ENCODE measurements at places on chromosomes 12 and 14. TPM values are rescaled to one million over a fixed set of nuclear protein-coding genes. Genes with fewer than 3 reads are reported as not detected.

The RDH11 gene
- total RNA-seq, result 59.1 TPM

DNA sequence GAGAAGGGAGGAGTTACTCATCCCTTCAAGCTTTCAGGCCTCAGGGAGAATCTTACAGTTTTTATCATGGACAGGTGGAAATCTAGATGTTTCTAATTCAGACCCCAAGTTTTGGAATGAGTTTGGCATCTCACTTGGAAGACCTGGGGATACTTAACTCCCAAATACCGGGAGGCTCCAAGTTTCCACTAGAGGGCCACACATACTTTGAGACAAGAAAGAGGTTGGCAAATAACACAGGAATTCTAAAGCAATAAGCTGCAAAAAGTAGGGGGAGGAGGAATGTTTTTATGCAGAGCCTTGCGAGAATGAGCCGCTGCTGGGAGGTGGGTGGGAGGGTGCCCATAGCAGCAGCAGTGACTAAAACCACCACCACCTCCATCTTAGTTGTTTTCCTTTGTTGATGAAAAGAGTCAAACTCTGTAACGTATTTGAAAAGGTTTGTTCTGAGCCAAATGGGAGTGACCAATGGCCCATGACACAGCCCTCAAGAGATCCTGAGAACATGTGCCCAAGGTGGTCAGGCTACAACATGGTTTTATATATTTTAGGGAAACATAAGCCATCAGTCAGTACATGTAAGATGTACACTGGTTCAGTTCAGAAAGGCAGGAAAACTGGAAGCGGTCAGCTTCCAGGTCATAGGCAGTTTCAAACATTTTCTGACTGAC, 34.2 kb upstream of the RNASE1 start:
- DNase-seq, result peak; percentile 65

DNA sequence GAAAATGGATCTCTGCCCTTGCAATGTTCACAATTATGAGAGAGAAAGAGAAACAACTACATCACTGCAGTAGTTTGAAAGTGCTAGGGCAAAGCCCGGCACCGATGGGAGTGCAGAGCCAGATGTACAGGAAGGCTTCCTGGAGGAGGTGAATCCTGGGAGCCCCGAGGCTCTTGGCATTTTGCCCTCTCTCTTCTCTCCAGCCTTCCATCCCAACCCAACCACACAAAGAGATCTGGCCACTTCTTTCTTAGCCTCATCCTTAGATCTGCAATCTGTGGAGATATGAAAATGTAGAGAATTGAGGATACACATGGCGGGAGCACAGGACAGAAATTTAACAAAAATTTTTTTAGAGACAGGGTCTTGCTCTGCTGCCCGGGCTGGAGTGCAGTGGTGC, 3.3 kb upstream of the PAPLN start:
- no peak for DNase-seq

- DNase-seq, result peak; percentile 97
These were observed 13.7 kb downstream of the COA8 start for GRCh38 chr14:103576371-103577024.

DNA sequence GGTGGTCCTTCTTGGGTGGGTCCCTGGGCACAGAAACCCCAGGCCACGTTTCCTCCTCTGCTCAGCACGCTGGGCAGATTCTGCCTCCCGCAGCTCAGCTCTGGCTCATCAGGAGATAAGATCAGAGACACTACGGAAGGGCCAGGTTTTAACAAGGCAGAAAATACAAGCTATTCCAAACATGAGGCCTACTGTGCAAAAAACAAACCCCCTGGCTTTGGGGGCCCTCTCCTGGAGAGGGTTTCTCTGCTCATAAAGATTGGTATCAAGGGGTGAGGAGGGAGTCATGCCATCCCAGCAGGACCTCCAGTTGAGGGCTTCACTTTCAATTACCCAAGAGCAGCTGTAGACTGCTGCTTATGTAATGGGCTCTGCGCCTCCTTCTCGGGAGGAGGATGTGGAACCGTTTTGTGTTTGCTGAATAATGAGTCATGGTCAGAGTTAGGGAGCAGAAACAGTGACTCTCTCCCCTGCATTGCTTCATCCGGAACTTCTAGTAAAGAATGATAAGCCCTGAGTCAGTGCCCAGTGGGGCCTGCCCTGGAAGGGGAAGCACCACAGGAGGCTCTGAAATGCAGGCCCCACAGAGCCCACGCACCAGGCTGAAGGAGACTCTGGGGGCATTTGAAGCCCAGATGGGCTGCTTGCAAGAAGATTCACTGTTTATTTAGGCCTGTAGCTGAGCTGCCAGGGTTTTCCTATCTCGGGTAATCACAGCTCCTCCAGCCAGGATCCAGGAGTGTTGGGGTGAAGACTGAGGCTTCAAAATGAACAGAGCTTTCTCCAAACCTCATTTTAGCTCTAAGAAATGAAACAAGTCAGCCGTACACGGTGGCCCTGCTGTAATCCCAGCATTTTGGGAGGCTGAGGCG, 79.3 kb downstream of the SSPN start:
- DNase-seq, result peak; percentile 99

- peak; percentile 90 for DNase-seq
These were observed 51.0 kb downstream of the BMAL2 start for GRCh38 chr12:27383429-27384260.

DNA sequence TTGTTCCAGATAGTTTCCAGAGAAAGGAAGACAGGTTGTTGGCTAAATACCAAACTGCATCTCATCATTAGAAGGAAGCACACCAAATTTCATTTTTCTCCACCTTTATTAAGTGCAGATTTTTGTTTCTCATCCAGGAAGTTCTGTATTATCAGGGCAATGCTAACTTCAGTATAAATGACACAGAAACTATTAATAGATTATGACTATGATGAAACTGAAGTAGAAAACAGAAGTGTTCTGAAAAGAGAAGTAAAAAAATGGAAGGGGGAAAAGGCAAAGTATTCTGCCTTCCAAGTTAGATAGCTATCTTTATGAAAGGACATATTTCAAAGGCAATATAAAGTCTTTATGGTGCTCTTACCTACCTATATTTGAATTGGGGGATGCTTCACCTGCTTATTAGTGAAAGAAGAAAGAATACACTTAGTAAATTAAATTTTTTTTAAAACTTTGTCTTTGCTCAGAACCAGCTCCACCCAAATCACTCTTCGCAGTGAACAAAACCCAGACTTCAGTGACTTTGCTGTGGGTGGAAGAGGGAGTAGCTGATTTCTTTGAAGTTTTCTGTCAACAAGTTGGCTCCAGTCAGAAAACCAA, 223.9 kb downstream of the PTPRO start:
- DNase-seq, result no peak
